ENCODE measurements at places on chromosomes 5 and 9.

DNA sequence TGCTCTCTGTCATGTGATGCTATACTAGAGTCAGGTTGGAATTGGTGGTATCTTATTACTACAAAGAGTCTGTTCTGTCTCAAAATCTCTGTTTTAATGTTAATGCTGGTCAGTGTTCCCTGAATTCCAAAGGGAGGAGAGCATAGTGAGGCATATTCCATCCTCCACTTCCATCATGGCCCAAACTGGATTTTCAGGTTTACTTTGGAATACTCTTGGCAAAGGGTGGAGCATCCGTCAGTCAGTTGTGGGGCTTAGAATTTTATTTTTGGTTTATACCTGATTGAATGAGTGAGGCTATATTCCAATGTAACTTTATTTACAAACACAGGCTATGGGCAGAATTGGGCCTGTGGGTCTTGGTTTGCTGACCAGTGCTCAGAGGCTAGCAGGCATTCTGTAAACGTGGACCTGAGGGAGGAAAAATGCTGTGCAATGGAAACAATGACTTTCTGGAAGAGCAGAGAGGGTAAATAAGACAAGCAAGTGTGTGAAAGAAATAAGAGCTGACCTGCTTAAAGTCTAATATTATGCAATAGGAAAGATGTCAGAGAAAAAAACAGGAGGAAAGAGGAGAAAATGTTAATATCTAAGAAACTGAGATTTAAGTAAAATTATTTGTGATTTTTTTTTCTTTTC, 106.2 kb upstream of the CLINT1 start:
- no peak for DNase-seq

DNA sequence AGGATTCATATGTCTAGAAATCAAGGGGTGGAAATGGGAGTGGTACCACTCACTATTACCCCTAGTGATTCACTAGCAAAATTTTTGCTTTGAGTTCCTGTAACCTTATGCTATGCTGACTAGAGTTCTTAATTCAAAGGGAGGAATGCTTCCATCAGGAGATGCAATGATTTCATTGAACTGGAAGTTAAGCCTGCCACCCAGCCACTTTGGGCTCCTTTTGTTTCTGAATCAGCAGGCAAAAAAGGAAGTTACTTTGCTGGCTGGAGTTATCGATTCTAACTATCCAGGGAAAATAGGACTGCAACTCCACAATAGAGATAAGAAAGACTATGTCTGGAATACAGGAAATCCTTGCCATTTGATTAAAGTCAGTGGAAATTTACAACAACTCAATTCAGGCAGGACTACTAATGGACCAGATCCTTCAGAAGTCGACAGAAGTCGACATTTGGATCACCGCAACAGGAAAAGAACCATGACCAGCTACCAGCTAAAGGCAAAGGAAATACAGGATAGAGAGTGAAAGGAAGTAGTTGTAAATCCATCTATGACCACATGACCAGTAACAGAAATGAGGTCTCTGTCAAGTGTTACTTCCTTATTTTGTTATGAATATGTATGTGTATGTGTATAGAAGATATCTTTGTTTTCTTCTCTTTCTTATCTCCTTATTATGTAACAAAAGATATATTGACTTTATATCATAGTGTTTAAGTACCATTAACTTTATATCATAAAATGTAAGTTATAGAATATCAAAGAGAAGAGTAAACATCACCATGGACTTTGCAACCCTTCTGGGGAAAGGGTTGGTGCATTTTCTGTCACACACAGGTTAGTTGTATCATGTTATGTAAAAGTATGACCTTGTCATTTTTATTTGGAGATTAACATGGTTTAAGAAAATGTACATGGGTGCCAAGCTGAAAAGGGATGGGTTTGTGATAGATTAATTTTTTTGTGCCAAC, 198.7 kb upstream of the HAPLN1 start:
- DNase-seq, result no peak

DNA sequence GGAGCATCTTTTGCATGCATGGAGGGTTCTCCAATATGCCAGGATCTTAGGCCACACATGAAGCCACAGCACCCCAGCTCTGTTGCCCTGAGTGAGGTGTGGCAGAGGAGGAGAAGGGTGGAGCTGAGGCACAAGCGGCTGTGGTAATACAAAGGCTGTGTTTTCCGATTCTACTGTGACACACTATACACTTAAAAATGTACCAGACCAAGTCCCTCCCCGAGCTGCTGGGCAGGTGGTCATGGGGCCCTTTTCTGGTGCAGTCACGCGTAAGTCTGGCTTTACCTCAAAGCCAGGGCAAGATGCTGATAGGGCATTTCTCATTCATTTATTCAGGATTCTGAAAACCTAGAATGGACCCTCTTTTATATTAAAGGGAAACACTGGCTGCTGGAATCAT, 3.7 kb downstream of the ADGRV1 start:
- no peak for DNase-seq

DNA sequence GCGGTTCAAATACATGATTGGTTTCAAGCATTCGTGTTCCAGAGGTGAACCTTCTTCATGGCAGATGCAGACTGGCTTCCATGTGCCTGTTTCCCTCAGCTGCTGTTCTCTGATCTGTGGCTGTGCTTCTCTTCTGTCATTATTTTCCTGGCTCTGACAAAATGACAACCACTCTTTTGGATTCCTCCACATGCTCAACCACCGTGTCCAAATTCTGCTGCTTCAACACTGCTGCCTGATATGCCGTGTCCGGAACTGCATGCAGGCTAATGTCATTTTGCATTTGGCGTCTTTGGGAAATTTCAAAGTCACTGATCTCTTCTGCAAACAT, 368.7 kb upstream of the ZNF608 start:
- DNase-seq, result no peak

- DNase-seq, result peak; percentile 71
Measured at GRCh38 chr9:129752900-129753729, at the start of gene PTGES. Gene PTGES (minus strand): TSS chr9:129753042. CDS start chr9:129753012, 30 bp downstream.

- DNase-seq, result no peak
Measured at GRCh38 chr9:109870365-109870764, 90.4 kb downstream of the PALM2AKAP2 start.

GRCh38 chr9:19994296-19994695, 205.5 kb upstream of the SLC24A2 start:
- no peak for DNase-seq

GRCh38 chr5:160029004-160029403, 20.1 kb downstream of the TTC1 start:
- no peak for DNase-seq

DNA sequence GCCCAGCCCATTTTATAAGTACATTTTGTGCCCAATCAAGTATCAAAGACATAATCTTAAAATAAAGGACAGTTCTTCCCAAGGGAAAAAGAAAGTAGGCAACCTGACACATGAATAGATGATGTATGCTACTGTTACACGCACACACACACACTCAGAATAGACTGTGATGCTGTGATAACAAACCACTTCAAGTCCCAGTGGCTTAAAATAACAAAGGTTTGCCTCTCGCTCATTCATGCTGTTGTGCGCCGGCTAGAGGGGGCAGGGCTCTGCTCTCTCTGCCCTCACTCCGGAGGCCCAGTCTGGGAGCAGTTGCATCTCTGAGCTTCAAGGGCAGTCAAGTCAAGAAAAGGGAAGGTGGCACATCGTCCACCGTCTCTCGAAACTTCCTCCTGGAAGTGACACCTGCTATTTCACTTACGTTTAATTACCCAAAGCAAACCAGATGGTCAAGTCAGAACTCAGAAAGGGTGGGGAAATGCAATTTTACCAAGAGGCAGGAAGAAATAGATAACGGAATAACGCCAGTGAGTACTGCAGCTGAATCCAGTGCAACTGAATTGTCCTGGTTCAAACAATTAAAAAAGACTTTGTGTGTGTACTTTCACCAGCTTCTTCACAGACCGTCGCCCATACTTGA, 43.3 kb downstream of the ANKRD33B start:
- peak; percentile 91 for DNase-seq

GRCh38 chr5:136809382-136809781, 444.0 kb upstream of the TRPC7 start:
- no peak for DNase-seq

DNA sequence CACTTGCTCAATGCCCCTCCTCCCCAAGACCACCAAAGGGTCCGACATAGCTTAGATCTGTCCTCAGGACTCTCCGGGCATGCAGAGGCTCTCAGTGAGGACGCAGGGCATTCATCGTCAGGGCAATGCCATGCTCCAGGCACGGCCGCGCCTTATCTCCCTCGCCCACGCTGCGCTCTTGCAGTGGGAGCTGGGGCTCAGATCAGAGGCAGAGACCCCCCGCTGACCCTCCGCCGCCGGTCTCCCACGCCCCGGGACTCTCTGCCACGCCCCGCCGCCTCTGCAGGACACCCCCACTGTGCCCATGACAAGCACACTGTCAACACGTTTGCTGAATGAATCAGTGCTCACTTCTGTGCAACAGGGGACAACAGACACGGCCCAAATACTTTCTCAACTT, 140.7 kb downstream of the ADAMTS2 start:
- no peak for DNase-seq

- DNase-seq, result no peak
Measured at GRCh38 chr5:56908942-56909293, 478 bp upstream of the SETD9 start.
